ENCODE measurements at places on chromosomes 7 and 10. TPM values are rescaled to one million over a fixed set of nuclear protein-coding genes. Genes with fewer than 3 reads are reported as not detected.

- DNase-seq, result no peak
These were observed 97.0 kb downstream of the PFKFB3 start for GRCh38 chr10:6299743-6300105.

DNA sequence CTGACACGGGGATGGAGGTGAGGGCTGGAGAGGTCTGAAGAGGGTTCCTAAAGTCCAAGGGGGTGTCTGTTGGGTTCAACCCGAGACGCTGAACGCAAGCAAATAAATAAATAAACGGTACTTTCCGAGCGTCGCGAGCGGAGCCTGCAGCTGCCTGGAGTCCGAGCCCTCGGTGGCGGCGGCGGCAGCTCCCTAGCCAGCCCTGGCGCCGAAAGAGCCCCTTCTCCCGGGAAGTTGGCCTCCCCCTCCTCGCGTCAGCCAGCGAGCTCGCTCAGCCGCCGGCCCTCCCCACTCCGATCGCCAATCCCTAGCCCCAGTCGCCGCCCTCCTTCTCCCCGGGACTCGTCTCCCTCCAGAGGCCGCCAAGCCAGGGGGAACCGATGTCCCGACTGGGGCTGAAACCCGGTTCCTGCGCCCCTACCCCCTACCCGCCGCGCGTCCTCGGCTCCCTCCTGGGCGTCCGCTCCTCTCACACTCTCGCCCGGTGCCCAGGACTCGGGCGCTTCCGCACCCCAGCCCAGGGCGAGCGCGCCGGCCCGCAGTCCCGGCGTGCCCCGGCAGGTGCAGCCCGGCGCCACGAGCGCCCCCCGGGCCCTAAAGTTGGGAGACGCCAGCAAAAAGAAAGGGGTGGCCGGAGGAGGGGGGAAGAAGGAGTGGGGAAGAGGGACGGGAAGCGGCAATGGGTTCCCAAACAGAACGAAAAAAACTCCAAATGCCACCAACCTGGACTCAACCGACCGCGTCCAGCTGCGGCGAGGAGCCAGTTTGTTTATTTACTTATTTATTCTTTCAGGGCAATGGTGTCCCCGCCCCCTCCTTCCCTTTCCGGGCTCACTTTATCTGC, at the start of gene GFRA1:
GFRA1 (minus strand) TSS at position 767 of the 844 bp plus-strand sequence. CDS start 1,177 bp downstream, outside the sequence.
- DNase-seq, result no peak

- DNase-seq, result no peak
These were observed 160.6 kb downstream of the ST7 start for GRCh38 chr7:117113871-117114270.

Gene MYO3A
- not detected for polyA plus RNA-seq

DNA sequence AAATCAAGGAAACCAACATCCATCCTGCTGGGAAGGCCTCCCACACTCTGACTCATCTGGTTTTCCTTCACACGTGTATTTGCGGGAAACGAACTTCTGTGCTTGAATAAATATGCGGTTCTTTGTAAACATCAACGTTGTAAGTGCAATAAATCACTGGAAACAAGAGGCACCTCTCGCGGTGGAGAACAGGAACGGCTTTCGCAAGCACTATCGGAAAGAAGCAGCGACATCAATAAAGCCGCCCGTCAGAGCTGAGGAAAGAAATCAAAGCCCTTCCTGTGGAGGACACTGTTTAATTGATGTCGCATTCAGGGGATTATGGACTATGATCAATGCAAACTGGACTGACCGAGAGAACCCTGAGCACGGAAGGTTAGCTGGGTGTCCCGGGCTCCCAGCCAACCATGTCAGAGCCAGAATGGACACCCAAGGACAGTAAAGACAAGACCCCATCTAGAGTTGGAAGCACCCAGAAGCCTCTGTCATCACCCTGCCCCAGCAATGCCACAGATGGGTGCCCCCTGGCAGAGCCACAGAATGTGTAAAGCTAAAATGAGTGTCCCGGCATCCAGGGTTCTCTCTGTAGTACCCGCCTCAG, 37.6 kb downstream of the OAT start:
- DNase-seq, result no peak

Gene GJD4
- not detected for polyA plus RNA-seq

Gene DNAH11
- not detected for polyA plus RNA-seq

DNA sequence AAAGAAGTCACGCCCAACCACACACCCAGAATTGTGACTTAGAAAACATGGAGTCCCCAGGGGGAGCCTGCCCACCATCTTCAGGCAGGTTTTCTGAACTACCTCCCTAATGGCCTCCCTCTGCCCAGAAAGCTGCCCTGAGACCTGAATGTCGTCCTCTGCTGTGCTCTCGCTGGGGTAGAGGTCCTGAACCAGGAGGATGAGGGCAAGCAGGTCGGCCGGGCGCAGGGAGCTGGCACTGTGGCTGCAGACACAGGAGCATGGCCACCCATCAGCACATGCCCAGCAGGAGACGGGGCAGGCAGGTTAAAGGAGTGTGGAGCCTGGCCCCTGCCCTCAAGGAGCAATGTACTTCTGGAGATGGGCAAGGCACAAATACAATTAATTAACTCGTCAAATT, 15.4 kb upstream of the PYROXD2 start:
- no peak for DNase-seq

GRCh38 chr7:100825751-100826513, 1.4 kb downstream of the EPHB4 start:
- no peak for DNase-seq

GRCh38 chr10:79221110-79222051, 125.9 kb upstream of the PPIF start:
- peak; percentile 83 for DNase-seq

Gene PKD2L1
- polyA plus RNA-seq, result not detected

Gene ADAM22
- polyA plus RNA-seq, result 0.33 TPM

Gene AKR1D1
- polyA plus RNA-seq, result not detected

Gene FANK1
- 2.8 TPM for polyA plus RNA-seq

- no peak for DNase-seq
These were observed 1181.6 kb upstream of the SORCS1 start for GRCh38 chr10:108346066-108346465.

GRCh38 chr10:10178476-10178875, 839.2 kb upstream of the CELF2 start:
- no peak for DNase-seq

Gene OR13A1
- not detected for polyA plus RNA-seq
